ENCODE measurements at places on chromosomes 11 and 22.

DNA sequence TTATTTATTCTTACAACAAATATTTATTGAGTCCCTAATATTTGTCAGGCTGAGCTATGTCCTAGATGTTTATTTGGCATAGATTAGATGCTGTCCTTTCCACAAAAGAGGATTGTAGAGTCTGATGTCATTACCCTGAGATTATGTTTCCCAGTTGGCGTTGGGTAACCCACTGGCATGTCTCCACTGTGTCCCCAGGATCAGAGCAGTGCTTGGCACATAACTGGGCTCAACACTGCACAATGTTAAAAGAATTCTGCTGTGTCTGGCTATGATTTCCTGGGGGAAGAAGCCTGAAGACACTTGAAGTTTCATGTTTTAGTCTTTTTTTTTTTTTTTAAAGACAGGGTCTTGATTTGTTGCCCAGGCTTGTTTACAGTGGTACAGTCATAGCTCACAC is 4.0 kb downstream of the RCN1 start:
- DNase-seq: no peak

GRCh38 chr22:44452531-44453420 is 45.3 kb downstream of the RTL6 start:
- DNase-seq: no peak

GRCh38 chr11:46315033-46315738 is 32.1 kb upstream of the DGKZ start:
- DNase-seq: peak; percentile 77

GRCh38 chr11:44889266-44889665 is 61.4 kb downstream of the TP53I11 start:
- DNase-seq: no peak

DNA sequence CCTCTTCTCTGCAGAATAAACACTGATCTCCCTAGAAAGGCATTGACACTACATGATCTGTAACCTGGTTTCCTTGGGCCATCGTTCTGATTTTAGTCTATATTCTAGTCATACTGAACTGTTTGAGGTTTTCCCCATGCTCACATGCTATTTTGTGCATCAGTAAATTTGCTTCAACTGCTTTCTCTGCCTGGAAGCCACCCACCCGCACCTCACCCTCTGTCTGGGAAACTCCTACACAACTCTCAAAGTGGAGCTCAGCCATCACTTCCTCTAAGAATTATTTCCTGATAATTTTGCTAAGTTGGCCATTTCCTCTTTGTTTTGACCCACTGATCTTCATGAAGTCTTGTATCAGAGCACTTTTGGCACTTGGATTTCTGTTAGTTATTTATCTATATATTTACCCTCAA is 36.1 kb downstream of the MMP20 start:
- DNase-seq: no peak

DNA sequence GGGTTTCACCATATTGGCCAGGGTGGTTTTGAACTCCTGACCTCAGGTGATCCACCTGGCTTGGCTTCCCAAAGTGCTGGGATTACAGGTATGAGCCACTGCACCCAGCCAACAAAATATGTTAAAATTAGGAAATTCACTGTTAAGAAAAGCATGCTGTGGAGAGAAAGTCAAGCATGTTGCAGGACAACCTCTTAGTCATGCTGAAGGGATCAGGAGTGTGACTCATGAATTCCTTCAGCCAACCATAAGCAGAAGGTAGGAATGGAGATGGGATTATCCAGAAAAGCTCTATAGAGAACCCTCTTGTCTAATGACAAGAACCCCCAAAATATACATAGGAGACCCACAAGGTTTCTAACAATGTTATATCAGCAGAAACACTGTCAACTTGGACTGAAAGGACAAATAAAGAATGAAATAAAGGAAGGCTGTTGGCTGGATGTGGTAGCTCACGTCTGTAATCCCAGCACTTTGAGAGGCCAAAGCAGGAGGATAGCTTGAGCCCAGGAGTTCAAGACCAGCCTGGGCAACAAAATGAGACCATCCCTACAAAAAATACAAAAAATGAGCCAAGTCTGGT is 16.0 kb downstream of the MRTFA start:
- DNase-seq: no peak

GRCh38 chr11:119520966-119521365 is 98.0 kb upstream of the THY1 start:
- no peak for DNase-seq

DNA sequence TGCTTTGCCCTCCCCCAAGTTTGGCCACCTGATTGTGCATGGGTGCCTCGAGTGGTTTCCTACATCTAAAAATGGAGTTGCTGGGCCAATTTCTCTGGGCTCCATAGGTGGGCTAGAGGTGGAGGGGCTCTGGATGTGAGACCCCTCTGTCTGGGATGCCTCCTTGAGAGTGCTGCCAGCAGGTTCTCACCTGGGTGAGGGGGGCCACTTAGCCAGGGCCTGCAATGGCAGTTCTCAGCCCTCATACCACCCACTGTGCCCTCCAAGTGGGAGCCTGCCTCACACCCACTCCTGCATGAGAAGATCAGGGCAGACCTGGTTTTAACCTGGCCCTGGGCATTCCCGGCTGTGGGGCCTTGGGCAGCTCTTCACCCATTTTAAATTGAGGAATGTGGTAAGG is 83.9 kb downstream of the CABIN1 start:
- no peak for DNase-seq

- no peak for DNase-seq
These were observed 3.0 kb upstream of the MS4A7 start for GRCh38 chr11:60375316-60375715.

DNA sequence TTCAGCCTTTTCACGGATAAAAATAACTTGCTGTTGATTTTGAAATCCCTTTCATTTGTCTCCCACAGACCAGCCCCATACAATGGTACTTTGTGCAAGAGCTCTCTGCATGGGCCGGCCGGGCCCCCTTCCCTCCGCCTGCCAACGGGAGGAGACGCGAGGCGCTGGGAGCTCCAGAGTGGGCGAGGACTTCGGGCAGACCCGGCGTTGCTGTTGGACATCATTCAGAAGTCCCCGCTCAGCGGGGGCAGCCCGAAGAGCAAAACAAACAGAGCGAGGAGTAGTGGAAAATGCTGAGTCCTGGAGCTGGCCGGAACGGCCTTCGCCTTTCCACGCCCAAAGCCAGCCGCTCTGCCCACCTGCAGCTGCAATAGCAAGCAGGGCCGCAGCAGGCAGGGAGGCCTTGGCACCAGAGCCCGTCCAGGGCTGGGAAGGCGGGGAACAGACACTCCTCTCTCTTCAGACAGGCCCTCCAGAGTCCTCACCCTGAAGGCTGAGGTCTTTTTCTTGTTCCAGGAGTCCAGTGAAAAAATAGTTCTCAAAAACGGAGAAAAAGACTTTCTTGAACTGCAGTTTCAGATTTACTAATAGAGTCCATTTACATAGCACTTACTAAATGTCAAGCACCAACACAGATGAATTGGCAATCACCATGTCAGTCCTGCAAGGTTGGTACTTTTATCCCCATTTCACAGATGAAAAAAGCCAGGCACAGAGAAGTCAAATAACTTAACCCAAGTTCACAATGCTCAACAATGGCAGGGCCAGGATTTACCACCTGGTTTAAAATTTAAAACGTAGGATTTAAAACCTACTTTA is 135.5 kb downstream of the ETS1 start:
- no peak for DNase-seq

DNA sequence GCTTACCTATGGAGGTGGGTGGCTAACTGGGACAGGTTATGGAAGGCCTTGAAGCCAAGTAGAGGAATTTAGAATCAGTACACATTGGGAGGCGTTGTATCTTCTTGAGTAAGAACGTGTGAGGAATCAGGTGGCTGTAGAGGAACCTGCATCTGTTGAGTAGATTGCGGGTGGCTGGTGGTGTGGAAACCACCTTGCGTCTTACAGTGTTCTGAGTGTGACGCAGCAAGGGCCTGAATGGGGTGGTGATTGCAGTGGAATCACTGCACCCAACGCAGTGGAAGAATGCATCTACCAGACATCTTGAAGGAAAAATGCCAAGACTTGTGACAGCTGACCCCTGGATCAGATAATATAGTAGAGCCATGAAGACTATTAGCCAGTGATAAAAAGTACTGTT is 110.8 kb upstream of the NNMT start:
- peak; percentile 36 for DNase-seq

GRCh38 chr11:69257838-69258658 is 35.9 kb upstream of the MYEOV start:
- no peak for DNase-seq

DNA sequence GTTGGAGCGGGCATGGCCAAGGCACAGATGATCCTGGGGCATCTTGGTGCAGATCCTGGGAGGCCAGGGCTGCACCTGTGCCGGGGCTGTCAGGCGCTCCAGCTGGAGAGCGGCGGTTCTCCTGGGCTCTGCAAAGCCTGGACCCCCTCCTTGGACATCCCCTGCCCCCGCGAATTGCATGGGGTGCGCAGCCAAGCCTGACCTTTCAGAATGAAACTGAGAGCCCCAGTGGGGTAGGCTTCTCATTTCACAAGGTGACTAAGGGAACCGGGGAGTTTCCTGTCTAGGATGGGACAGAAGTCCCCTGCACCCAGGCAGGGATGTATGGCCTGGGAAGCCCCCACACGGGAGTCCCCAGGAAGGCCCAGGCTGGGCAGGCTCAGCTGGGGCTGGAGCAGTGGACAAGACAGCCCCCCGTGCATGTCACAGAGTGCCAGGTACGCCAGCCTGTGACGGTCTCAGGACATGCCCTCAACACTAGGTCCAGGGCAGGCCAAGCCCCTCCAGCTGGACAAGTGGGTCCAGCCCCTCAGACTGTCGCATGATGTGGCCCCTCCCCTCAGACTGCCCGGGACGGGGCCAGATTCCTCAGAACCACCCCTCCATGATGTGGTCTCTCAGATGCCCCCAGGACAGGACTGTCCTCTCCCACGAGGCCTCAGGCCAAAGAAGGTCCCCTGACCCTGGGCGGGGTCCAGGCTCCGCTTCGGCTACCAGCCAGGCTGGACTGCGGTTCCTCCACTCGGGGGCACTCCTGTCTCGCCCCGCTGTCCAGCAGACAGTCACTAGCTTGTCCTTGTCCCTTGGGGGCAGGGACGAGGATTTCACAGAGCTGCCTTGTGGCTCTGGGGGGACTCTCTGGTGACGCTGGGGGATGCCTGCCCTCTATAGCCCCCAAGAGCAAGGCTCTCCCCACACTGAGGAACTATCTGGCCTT is 2.3 kb downstream of the LSP1 start:
- no peak for DNase-seq

- no peak for DNase-seq
These were observed 71.6 kb downstream of the CCDC34 start for GRCh38 chr11:27291302-27291889.

DNA sequence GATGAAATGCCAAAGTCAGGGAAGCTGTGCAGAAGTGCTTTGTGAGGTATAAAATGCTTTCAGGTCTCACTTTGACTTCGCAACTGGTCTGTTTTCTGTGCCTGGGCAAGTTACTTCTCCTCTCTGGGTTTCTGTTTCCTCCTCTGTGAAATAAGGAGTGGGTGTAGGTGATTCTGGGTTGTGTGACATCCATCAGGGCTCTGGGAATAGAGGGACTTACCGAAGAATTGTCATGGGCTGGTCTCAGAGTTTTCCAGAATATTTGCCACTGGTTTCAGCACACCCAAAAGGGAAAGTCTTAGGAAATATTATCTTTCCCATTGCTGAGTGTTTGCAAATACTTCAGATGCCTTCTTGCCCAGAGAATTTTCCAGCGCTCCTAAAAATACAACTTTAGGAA is 118.4 kb downstream of the KIAA1671 start:
- no peak for DNase-seq

DNA sequence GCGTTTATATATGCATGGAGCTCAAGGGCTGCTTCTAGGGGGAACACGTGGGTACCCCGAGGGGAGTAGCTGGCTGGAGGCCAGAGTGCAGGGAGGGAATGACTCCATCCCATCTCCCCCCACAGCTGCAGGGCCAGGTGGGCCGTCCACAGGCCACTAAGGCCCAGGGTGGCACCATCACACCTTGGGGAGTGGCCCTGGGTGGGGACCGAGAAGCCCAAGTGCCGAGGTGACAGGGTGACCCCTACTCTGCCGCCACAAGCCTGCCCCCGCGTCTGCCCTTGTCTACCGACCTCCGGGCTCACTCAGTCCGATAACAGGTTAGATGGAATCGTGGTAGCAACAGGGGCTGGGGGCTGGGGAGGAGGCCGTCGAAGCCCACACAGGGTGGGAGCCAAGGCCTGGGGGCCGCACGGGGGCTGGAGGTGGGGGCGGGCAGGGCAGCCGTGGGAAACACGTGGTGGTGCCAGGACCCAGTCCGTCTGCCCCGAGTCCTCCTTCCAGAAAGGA is 125.7 kb downstream of the KCNQ1OT1 start:
- DNase-seq: no peak

DNA sequence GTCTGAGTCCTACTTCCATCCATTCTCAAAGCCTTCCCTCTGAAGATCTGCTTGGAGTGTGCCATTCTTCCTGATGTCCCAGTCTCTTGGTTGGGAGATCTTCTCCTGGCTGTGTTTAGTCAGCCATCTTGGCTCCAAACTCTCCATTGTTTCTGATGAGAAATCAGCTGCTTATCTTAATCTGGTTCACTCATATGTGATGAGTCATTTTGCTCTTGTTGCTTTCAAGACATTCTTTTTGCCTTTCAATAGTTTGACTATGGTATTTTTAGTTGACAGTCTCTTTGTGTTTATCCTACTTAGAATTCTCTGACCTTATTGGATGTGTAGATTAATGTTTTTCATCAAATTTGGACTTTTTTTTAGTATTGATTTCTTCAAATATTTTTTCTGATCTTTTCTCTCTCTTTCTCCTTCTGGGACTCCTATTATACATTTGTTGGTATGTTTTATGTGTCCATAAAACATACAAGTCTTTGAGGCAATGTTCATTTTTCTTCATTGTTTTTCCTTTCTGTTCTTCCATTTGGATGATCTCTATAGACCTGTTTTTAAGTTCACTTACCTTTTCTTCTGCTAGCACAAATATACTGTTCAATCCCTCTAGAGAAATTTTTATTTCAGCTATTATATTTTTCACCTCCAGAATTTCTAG is 77.2 kb upstream of the CLPB start:
- no peak for DNase-seq

- no peak for DNase-seq
These were observed 1145.6 kb upstream of the TENM4 start for GRCh38 chr11:80586464-80586863.

DNA sequence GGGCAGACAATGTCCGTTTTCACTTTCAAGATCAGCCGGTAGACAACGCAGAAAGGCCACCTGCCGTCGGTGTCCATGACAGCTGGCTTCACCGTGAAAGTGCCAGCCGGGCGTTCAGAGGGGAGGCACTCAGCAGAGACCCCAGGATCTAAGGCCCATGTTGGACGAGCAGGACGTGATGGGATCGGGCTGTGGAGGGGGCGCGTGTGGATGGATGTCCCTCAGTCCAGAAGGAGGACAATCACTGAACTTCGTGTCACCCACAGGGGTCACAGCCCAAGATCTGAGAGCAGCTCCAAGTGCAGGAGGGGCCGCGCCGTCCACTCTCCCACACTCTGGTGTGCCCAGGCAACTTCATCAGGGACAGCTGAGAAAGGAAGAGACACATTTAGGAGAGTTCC is 164.4 kb downstream of the BRD1 start:
- no peak for DNase-seq

Data from CD8-positive, alpha-beta T cell (primary cell).